Heart left ventricle (tissue), 16 donors: ENCODE measurements at places on chromosomes 3 and 15. TPM values are rescaled to one million over a fixed set of nuclear protein-coding genes. Genes with fewer than 3 reads are reported as not detected.

DNA sequence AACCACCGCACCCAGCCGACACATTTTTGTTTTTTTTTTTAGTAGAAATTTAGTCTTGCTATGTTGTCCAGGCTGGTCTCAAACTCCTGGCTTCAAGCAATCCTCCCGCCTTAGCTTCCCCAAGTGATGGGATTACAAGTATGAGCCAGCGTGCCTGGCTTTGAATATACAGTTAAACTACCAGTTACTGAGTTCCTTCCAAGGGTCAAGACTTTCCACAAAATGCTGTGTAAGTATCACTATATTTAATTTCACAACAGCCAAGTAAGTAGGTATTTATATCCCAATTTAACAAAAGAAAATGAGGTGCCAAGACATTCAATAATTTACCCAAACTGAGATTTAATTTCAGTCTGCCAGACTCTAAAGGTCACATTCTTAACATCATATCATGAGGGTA is 181.3 kb upstream of the TMC3 start:
- H3K36me3 ChIP-seq, result no peaks in the 10 kb centered on the region
- no peak for DNase-seq
- H3K27ac ChIP-seq, result no peak overlapping the region
- no peak overlapping the region for H3K4me3 ChIP-seq

DNA sequence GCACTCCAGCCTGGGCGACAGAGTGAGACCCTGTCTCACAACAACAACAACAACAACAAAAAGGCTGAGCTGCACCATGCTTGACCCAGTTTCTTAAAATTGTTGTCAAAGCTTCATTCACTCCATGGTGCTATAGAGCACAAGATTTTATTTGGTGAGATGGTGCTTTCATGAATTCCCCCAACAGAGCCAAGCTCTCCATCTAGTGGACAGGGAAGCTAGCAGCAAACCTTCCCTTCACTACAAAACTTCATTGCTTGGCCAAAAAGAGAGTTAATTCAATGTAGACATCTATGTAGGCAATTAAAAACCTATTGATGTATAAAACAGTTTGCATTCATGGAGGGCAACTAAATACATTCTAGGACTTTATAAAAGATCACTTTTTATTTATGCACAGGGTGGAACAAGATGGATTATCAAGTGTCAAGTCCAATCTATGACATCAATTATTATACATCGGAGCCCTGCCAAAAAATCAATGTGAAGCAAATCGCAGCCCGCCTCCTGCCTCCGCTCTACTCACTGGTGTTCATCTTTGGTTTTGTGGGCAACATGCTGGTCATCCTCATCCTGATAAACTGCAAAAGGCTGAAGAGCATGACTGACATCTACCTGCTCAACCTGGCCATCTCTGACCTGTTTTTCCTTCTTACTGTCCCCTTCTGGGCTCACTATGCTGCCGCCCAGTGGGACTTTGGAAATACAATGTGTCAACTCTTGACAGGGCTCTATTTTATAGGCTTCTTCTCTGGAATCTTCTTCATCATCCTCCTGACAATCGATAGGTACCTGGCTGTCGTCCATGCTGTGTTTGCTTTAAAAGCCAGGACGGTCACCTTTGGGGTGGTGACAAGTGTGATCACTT is 2.0 kb downstream of the CCR5 start:
- no peaks in the 10 kb centered on the region for H3K4me1 ChIP-seq
- no peak for DNase-seq
- H3K27ac ChIP-seq, result no peak overlapping the region
- H3K4me3 ChIP-seq, result no peak overlapping the region

- DNase-seq, result no peak
- no peaks in the 10 kb centered on the region for H3K4me1 ChIP-seq
- no peak overlapping the region for H3K27ac ChIP-seq
- H3K4me3 ChIP-seq, result no peak overlapping the region
- H3K27me3 ChIP-seq, result no peaks in the 10 kb centered on the region
Observed at GRCh38 chr3:192275741-192276355, 451.5 kb downstream of the FGF12 start.

GRCh38 chr3:138890555-138891187 is 55.9 kb upstream of the PIK3CB start:
- no peak for DNase-seq
- H3K36me3 ChIP-seq, result no peaks in the 10 kb centered on the region
- H3K4me3 ChIP-seq, result no peak overlapping the region
- H3K27ac ChIP-seq, result peak overlapping the region; percentile 77
- H3K27me3 ChIP-seq, result no peaks in the 10 kb centered on the region
- no peaks in the 10 kb centered on the region for H3K4me1 ChIP-seq

GRCh38 chr3:74614107-74614967 is at the start of gene CNTN3:
Gene CNTN3, minus strand, starts transcription at chr3:74614659. Its CDS starts 93,547 bp downstream, at chr3:74521112.
- H3K4me3 ChIP-seq, result peak within 1 kb of the TSS; percentile 25
- H3K27ac ChIP-seq, result no peak within 1 kb of the TSS
- DNase-seq, result peak; percentile 21

DNA sequence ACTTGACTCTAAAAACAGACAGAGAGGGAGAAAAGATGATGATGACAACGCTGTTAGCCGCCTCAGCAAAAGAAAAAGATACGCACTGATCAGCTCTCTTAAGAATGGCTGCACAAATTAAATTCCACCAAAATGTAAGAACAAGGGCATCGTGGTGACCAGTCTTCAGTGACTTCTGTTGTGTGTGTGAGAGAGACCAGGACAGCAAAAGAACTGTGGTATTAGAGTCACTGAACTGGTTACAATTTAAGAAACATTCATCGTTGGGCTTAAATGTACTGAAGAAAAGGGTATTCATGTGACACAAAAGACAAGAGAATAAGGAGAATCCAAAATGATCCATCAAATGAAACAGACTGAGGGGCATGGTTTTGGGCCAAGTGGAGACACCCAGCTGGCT is 86.5 kb downstream of the SUCLG2 start:
- H3K36me3 ChIP-seq, result no peaks in the 10 kb centered on the region
- H3K27ac ChIP-seq, result no peak overlapping the region
- no peak overlapping the region for H3K4me3 ChIP-seq
- H3K4me1 ChIP-seq, result no peaks in the 10 kb centered on the region
- DNase-seq, result no peak

DNA sequence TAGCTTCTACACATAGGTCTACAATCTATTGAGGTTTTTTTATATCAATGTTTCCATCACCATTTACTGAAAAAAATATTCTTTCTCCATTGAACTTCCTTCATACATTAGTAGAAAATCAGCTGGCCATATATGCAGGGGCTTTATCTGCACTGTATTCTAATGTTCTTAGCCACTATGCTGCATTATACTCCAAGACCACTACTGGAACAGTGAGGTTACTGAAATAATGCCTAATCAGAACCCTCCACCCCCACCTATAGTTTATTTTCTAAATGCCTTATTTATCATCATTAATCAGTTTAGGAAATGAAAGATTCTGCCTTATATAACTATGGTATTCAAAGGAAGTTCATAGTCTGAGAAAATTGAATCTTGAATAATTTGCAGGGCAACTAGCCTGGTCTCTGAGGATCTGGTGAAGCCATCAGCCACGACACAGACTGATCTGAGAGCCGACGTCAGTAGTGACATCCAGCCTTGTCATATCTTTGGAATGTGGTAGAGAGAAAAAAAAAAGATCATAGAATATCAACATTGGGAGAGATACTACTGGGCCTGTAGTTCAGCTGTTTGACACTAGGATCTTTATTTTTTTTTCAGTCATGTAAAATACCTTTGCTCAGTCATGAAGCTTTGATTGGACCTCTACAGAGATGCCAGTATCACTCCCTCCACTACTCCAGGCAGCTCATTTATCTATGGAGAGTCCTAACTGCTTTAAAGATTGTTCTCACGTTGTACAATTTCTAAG is 66.6 kb downstream of the P3H2 start:
- no peak overlapping the region for H3K27ac ChIP-seq
- no peaks in the 10 kb centered on the region for H3K36me3 ChIP-seq
- H3K4me1 ChIP-seq, result no peaks in the 10 kb centered on the region
- DNase-seq, result no peak
- H3K4me3 ChIP-seq, result no peak overlapping the region

- H3K4me1 ChIP-seq, result peaks cover 10% of the 10 kb centered on the region
- no peak overlapping the region for H3K27ac ChIP-seq
- DNase-seq, result no peak
- H3K36me3 ChIP-seq, result no peaks in the 10 kb centered on the region
- no peaks in the 10 kb centered on the region for H3K27me3 ChIP-seq
- H3K4me3 ChIP-seq, result no peak overlapping the region
Observed at GRCh38 chr3:195240939-195241338, 30.0 kb downstream of the XXYLT1 start.

DNA sequence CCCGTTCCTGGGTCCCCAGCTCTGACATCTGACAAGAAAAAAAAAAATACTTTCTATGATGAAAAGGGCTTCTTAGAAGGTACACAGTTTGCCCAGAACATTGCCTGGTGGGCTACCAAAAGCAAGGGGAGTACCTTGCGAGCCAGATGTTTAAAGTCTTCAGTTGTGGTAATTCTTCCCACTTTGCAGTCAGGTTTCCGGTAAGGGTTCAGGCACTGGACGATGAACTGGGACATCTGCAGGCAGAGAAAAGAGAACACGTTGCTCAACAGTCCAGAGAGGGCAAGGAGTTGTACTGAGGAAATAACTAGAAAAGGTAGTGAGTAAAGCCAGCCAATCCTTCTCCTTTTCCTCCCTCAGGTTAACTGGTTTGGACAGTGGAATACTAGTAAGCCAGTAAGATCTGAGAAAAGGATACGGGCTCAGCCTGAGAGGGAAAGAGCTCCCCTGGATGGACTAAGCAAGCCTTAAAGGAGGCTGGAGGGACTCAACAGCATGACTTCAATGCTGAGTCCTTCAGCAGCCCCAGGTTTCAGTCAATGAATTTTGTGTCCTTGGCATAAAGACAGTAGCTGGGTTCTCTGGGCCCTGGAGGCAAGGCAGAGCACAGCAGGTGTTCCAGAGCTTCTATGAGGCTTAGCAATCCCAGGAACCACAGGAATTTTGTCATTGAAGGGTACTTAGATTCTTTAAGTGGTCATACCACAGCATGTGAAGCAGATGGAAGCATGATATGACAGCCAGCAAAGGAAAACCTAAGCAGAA is 38.2 kb downstream of the NBEAL2 start:
- H3K27me3 ChIP-seq, result no peaks in the 10 kb centered on the region
- peaks cover 62% of the 10 kb centered on the region for H3K36me3 ChIP-seq
- no peak overlapping the region for H3K27ac ChIP-seq
- H3K4me3 ChIP-seq, result no peak overlapping the region

DNA sequence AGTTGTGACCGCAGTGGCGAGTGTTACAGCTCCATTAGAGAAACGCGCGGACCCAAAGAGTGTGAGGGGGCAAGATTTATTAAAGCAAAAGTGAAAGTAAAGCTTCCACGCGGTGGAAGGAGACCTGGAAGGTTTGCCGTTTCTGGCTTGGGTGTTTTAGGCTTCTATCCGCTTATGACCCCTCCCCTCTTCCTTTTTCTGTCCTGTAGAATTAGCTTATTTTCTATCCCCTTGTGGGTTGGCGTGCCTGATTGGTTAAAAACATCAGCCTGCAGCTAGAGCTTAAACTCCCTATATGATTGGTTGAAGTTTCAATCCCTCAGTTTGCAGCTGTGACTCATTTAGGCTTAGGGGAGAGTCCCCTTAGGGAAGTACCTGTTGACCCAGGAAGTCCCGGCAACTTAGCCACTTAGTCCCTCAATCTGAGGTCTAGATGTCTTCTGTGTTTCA is 39.6 kb downstream of the C3orf38 start:
- DNase-seq, result no peak
- no peaks in the 10 kb centered on the region for H3K36me3 ChIP-seq

DNA sequence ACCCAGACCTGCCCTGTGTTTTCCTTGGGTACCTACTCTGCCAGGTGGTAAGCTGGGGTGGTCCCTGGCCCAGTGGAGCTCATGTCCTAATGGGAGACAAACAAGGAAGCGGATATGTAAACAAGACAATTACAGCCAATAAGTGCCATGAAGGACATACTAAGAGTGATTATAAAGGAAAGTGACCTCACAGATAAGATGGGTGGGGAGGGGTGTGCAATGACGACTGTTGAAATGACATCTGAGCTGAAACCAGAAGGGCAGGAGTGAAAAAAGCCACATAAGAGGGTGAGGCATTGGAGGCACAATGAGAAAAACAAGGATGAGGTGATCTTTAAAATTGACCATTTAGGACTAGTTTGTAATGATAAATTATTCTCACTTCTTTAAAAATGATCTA is 336.2 kb upstream of the IL12A start:
- H3K27me3 ChIP-seq, result no peaks in the 10 kb centered on the region
- DNase-seq, result no peak
- H3K27ac ChIP-seq, result no peak overlapping the region
- H3K36me3 ChIP-seq, result no peaks in the 10 kb centered on the region

ARIH1 gene
- total RNA-seq, result 52.2 TPM

ADGRG7 gene
- total RNA-seq, result 0.23 TPM

ZNF385D gene
- total RNA-seq, result 19.8 TPM

CAPN3 gene
- total RNA-seq, result 8.1 TPM

EPHA3 gene
- total RNA-seq, result 2.9 TPM

PYGO1 gene
- 3.9 TPM for total RNA-seq

MEX3B gene
- 2.9 TPM for total RNA-seq

ZNF774 gene
- 7.0 TPM for total RNA-seq
